ENCODE measurements at places on chromosomes 6 and 20.

- DNase-seq, result no peak
These were observed 85.5 kb upstream of the NT5E start for GRCh38 chr6:85364344-85364743.

GRCh38 chr6:134539865-134540323 is 222.0 kb upstream of the SGK1 start:
- no peak for DNase-seq

DNA sequence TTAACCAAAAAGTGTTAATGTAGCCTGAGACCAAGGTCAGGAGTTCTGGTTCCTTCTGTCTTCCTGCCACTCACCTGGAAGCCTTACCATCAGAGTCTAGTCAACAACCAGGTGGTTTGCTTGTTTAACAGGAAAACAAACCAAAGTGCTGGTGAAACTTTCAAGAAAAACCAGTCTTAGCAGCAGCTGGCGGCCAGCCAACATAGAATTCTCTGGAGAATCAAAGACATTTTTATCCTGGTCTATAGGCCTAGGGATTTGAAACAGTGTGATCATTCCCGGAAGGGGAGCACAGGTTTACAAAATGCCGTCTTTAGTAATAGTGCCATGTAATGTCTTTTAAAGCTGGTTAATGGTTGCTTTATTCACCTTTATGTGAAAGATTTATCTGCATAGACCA is 146.6 kb upstream of the AKIRIN2 start:
- no peak for DNase-seq

GRCh38 chr20:58406422-58407001 is 17.5 kb downstream of the VAPB start:
- no peak for DNase-seq

- DNase-seq, result no peak
These were observed 46.3 kb downstream of the SOD2 start for GRCh38 chr6:159646733-159647132.

DNA sequence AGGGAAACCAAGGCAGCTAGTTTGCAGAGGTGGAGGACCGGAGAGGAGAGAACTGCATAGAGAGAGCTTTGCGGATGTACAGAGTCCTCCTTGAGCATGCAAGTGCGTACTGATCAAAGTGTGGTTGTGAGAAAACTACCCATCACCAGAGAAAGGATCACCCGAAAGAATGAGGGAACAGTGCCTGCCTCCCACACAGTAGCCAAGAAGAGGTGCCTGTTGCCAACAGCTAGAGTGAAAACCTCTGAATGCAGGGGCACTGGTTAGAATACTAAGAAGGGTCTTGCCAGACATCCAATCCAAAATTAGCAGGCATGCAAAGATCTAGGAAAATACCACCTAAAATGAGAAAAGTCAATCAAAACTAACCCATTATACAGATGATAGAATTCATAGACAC is 166.6 kb upstream of the AKAP12 start:
- no peak for DNase-seq

DNA sequence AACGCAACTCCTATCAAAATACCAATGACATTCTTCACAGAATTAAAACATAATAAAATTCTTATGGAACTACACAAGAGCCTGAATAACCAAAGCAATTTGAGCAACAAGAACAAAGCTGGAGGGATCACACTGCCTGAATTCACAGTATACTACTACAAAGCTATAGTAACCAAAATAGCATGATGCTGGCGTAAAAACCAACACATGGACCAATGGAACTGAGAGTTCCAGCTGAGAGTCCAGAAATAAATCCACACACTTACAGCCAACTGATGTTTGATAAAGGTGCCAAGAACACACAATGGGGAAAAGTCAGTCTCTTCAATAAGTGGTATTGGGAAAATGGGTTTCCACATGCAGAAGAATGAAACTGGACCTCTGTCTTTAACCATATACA is 6.9 kb downstream of the MLIP start:
- no peak for DNase-seq

GRCh38 chr6:136487759-136488425 is 62.3 kb downstream of the MAP7 start:
- DNase-seq, result no peak

GRCh38 chr20:36319356-36320260 is 13.5 kb downstream of the DLGAP4 start:
- no peak for DNase-seq

DNA sequence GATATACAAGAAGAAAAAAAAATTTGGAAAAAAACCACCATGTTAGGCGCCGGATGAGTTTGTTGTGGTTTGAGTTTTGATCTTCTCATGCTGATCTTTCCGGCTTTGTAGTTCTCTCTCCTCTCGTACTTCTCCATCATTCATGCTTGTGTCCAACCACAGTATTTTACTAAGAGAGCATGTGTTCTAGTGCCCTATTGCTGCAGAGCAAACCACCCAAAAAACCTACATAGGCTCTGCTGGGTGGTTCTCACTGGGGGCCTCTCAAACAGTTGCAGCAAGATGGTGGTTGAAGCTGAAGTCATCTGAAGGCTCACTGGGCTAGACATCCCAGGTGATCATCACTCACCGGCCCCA is 404.2 kb downstream of the PLCB1 start:
- no peak for DNase-seq

GRCh38 chr6:13079096-13079723 is 249.1 kb downstream of the TBC1D7 start:
- DNase-seq, result no peak

DNA sequence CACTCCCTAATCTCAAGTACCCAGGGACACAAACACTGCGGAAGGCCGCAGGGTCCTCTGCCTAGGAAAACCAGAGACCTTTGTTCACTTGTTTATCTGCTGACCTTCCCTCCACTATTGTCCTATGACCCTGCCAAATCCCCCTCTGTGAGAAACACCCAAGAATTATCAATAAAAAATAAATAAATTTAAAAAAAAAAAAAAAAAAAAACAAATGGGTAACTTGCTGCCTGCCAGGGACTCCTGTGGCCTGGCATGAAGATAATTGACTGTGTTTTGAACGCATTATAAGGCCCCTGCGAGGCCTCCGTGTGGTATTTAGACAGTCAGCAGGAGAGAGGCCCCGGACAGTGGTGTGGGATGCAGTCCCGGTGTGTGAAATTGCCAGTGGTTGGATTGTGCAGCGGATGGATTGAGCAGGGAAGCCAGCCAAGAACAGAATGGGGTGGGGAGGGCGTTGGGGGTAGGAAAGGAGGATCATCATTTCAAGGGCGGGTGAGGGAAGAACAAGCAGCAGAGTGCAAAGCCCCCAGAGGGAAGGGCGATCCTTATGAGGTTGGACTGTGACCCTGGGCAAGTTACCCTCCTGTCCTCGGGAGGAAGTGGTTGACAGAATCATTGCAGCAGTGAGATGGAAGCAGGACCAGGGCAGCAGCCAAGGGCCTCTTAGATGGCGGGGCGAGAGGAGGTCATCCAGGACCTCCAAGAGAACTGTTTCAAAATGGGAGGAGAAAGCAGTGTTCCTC is 43.3 kb downstream of the PPARD start:
- no peak for DNase-seq

DNA sequence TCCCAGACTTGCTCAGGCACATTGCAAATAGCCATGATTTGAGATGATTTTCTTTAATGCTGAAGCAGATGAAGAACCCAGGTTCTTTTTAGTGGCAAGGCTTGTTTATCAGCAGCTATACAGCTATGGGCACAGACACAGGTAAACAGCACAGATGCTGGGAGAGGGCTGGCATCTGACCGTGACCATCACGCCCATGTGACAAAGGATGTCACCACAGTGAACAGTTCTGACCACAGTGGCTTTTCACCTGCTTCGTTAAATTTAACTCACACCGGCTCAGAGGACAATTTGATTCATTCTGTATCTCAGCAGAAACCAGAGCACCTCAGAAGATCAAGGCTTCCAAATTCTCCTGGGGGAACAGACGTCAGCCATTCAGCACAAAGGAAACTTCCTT is 142.6 kb downstream of the CDH26 start:
- DNase-seq, result no peak

DNA sequence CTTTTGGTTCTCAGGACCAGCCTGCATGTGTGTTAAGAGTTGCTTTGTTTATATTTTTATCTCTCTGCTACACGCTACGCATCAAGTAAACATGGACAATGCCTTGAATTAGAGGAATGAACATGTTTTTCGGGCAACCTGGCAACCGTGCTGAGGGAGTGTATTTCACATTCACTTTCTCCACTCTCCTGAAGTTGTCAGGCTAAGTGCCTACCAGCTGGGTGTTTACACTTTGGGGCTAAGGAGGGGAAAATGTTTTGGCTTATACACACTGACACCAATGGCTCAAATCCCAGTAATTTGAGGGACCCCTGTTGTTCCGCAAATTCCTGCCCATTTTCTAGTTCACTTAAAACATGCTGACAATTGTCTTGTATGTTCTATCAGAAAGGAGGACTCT is 141.5 kb upstream of the PDE7B start:
- no peak for DNase-seq

DNA sequence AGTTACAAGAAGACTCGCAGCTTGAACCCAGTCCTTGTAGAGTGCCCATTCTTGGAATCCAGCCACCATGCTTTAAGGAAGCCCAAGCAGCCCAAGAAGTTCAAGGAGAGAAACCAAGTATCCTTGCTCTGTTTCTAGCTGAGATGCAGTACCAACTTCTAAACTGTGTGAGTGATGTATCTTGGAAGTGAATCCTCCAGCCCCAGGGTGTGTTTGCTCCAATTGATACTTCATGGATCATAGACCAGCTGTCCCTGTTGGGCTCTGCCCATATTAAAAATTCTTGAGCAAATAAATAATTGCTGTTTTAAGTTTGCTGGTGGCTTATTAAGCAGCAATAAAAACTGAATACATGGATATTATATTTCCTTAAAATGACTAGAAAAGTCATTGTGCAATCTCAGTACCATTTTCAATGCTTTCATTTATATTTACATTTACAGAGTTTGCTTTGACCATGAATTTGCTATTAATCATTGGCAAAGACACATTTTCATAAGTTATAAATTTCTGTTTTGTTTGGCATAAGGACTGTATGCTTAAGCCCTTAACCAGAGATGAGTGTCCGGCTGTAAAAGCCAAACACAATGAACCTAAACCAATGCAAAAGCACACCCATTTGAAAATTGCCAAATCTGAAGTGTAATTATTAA is 9.2 kb downstream of the SPTLC3 start:
- DNase-seq, result peak; percentile 84

DNA sequence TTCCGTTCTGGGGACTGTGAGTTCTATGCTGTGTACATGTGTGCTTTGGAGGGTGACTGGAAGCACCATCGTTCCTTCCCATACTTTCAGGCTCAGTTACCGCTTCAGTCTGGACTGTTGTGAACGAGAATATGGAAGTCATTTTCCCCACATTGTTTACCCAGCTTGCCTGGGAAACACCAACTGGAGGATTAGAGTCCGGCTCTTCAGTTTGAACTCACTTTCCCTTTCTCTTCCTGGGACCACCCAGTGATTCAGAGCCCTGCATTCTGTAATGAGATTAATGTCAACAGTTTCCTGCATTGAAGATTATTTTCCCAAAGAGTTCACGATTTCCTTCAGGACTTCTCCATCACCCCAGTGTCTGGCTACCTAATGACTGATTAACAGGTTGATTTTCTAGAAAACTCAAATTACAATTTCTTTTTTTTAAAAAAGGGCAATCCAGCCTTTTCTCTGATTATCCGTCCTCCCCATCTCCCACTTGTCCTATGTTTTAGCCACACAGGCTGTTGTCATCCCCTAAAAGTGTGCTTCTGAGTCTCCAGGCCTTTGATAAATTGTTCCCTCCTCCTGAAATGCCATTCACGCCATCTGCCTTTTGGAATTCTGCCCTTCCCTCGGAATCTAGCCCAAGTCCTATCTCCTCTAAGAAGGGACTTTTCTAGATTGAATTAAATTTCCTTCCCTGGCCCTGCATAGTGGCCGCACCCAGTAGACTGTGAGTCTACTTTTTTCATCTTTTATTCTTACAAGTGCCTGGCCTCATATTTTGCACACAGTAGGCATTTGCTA is 3.3 kb upstream of the TAGAP start:
- no peak for DNase-seq

DNA sequence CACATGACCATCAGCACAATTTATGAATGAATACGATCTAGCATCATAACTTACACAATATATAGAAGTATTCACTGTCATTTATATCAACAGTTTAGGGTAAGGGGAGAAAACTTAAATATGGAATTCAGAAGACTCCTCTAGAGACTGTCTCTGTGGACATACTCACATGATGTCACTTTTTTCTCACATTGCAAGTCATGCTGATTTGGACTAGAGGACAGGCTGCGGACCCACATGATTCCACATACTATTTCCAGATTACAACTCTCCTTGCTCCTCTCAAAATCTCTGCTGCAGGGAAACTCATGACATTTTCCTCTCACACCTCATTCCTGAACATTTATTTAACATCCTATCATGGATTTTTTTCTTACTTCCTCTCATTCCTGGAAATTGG is 13.4 kb downstream of the CRISP1 start:
- no peak for DNase-seq

GRCh38 chr6:45200510-45200909 is 127.6 kb upstream of the RUNX2 start:
- DNase-seq, result no peak

DNA sequence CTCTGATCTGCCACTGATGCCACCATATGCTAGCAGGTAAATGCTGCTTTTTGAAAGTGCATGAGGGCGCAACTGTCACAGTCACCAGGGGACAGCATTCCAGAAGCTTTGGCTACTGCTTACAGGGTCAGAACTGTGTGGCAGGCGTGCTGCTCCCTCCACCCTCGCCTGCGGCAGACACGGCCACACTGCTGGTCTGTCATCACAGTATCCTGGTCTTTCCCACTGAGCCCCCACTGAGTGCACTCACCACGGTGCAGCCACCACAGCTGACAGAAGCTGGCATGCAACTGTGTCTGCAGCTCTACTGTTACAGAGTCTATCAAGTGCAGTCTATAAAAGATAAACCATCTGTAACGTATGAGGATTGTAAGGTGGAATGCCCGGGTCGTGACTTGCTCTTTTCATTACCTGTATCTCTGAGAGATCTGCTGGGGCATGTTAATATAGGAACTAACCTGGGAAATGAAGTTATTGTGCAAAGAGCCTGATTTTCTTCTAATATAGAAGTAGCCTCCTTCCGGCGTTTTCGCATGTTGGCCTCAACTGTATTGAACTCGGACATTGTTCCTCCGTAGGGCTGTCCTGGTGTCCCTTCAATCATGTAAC is 24.5 kb downstream of the GCLC start:
- DNase-seq, result no peak

DNA sequence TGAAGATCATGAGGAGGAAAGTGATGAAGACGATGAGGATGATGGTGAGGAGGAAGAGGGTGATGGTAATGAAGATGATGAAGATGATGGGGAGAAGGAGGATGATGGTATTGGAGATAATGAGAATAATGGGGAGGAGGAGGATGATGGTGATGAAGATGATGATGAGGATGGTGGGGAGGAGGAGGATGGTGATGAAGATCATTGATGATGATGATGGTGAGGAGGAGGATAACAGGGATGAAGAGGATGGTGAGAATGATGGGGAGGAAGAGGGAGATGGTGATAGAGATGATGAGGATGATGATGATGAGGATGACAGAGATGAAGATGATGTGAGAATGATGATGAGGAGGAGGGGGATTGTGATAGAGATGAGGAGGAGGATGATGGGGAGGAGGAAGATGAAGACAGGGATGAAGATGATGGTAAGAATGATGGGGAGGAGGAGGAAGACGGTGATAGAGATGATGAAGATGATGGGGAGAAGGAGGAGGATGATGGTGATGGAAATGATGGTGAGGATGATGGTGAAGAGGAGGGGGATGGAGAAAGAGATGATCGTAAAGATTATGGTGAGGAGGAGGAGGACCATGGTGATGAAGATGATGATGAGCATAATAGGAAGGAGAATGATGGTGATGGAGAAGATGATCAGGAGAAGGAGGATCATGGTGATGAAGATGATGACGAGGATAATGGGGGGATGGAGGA is 273.7 kb downstream of the SMOC2 start:
- DNase-seq, result no peak

GRCh38 chr6:31450751-31451150 is 47.2 kb upstream of the MICB start:
- no peak for DNase-seq
